Activated CD8-positive, alpha-beta memory T cell treated with anti-CD3 and anti-CD28 coated beads for 4 hours (primary cell): ENCODE measurements at places on chromosomes 7 and 10.

DNA sequence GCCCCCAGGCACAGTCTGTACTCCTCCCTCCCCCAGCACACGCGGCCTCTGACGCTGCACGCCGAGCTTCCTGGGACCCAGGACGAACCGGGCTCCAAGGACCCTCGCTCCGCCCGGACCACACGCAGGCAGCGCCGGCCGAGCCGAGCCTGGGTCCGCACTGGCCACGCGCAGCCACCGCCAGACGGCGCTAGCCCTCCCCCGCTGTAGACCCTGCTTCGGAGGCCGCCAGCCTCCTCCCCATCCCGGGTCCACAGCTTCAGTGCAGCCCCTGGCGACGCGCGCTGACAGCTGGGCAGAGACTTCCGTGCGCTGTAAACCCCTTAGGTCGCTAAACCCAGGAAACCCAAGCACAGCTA is 936 bp upstream of the TCERG1L start:
- no peak for DNase-seq

- no peak for DNase-seq
These were observed 40.1 kb downstream of the PALD1 start for GRCh38 chr10:70518695-70519094.

DNA sequence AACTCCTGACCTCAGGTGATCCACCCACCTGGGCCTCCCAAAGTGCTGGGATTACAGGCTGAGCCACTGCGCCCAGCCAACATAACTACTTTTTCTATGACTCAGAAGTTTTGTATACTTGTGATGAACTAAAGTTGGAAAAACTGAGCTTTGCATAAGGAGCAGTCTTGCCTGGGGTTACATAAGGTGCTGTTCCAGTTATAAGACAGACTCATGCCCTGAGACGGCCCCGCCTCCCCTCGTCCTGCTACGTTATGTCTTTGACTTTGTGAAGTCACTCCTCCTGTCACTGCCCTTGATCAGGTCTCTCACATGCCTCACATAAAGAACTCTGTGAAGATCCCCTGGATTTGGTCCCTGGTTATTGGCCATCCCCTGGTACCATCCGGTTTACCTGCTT is 40.4 kb upstream of the OPN4 start:
- DNase-seq: no peak

GRCh38 chr10:48913674-48914073 is 26.0 kb downstream of the LRRC18 start:
- no peak for DNase-seq

DNA sequence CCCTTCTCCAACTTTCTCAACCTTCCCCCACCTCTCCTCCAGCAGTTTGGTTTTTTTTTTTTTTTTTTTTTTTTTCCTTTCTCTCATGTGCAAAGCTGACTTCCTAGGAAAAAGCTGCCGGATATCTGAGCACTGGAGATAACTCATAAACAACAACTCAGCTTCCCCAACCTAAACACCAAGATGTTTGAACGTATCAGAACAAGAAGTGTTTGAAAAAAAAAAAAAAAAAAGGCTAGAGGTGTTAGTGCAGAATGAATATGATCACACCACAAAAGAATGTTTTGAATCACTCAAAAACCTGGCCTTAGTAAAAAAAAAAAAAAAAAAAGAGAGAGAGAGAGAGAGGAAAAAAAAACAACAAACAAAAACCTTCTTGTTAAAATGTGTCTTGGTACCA is 11.2 kb downstream of the GATA3 start:
- no peak for DNase-seq

GRCh38 chr7:57177856-57178767 is 45.9 kb upstream of the ZNF479 start:
- no peak for DNase-seq

GRCh38 chr10:71782221-71782916 is 9.0 kb upstream of the VSIR start:
- DNase-seq: no peak

GRCh38 chr10:55628260-55628701 is 732.8 kb downstream of the ZWINT start:
- DNase-seq: no peak

DNA sequence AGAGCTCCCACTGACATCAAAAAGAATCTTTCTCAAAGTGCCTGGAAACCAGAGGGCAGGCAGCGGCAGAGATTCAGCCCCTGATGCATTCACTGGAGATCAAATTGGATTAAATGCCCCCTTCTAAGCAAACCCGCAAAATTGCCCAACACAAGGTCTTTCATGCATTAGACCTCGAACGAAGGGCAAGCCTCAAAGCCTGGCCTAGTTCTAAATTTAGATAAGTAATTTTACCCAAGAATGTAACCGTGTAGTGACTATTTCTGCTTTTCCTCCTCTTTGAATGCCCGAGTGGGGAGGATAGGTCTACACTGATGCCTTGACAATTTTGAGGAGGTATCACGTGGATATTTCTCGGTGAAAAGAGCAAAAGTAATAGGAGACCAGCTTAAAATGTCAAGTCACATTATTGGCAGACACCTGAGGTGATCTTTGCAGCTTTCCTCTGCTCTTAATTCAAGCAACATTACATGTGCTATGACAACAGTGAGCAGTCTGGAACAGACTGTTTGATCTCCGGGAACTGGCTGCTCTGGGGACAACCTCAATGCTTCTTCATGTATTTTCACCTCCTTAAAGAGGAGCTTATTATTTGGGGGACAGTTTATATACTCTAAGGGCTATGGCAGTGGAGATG is 1263.5 kb upstream of the AUTS2 start:
- no peak for DNase-seq

- DNase-seq: no peak
These were observed 17.5 kb downstream of the ARID5B start for GRCh38 chr10:61918989-61919388.

DNA sequence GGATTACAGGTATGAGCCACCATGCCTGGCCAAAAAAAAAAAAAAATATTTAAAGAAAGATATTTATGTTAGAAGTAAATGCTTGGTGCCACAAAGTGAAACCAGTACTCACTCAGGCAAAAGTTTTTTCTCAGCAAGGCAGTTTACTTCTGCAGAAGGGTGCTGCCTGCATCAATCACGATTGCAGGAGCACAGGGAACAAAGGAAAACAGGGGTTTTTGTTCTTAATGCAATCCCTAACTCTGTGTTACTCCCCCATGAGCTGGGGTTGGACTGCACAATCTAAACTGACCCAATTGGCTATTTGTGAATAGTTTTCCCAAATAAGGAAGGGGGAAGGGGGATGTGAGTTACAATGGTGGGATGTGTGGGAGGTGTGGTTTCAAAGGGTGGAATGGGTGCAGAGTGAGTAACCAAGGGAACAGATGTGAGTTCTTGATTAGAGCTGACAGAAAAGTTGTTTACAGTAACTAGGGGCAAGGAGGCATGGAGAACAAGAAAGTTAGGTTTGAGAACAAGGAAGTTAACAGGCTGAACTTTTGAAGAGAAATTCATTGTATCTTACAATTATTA is 255.4 kb downstream of the TYW1 start:
- no peak for DNase-seq

- no peak for DNase-seq
These were observed 198.1 kb downstream of the AUTS2 start for GRCh38 chr7:69796416-69796815.

DNA sequence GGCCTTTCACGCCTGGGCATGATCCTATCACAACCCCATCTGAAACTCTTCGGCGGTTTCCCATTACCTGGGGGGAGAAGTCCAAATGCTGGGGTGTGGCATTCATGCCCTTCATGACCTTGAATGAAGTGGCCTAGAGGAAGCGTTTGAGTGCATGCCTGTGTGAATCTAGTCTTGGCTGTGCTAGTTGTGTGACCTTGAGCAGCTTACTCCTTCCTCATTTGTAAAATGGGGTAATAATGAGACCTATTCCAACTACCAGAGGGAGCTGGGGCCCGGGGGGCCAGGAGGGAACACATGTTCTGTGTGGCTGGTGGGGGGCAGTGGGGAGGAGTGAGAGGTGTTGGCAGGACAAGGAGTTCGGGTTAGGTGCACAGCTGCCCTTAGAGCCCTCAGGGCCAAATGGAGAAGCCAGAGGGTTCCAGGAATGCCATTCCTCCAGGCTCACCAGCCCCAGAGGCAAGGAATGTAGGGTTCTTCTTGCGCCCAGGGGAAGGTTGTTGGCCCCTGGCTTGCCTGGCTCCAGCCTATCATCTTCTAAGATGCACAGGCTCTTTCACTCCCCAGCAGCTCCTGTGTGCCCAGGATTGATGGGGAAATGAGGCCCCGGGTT is 21.3 kb upstream of the TBRG4 start:
- no peak for DNase-seq

GRCh38 chr10:30645340-30645827 is 15.8 kb upstream of the LYZL2 start:
- DNase-seq: no peak

GRCh38 chr10:27816320-27816719 is 70.7 kb upstream of the MKX start:
- DNase-seq: no peak

GRCh38 chr10:73908853-73909539 is 1.9 kb upstream of the PLAU start:
- DNase-seq: peak; percentile 60

- DNase-seq: no peak
These were observed 138.8 kb downstream of the ADCYAP1R1 start for GRCh38 chr7:31190906-31191305.

DNA sequence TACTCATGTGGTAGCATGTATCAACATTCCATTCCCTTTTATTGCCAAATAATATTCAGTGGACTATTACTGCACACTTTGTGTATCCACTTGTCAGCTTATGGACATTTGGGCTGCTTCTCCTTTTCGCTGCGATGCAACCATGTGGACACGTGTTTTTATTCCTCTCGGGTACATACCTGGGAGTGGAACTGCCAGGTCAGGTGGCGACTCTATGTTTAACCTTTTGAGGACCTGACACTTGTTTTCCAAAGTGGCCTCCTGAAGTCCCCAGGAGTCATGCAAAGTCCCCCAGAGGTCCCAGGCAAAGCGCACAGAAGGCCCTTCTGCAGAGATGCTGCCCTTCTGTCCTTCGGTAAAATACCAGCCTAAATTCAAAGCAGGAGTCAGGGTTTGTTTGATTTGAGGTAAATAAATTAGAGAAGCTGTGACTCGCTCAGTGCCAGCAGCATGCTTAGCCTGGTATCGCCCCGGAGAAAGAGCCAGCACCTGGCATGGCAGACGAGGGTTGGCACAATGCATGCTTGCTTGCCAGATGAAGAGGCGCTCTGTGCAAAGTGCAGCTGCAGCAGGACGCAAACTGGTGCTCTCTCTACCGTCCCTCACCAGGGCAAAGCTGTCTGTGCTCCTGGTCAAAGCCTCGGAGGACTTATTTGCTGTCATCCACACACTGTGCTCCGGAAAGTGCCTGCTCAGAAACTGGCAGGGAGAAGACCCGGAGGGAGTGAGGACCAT is 37.8 kb downstream of the HIPK2 start:
- DNase-seq: no peak

DNA sequence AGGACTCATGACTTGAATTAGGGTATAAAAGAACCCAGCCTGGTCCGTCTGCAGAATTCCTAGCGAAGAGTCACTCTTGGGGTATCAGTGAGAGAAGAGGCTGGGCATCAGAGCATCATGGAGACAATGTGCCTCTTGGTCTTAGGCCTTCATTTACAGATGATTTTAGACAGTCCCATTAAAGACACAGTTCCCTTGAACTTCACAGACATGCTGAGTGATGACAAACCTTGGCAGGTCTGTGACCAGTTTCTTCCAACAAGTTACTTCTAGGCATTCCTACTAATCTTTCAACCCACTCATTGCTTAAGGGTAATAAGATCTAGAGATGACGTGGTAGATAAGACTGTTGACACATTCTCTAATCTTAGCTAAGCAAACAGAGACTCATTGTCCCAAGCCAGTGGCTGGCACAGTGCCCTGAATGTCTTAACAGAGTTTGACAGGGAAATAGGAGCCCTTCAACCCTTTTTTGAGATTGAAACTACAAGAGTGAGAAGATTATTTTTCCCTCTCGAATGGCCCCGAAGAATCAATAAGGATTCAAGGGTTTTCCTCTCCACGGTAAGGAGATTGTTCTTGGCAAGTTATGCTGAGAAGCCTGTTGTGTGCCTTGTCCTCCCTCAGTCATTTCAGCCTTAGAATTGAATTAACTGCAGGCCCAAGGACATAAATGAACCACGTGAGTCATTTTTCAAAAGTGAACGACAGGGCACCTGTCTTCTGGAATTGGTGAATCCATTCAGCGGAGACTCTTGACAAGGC is 281.1 kb downstream of the CCDC3 start:
- DNase-seq: no peak

- DNase-seq: no peak
These were observed 243.9 kb downstream of the REEP3 start for GRCh38 chr10:63765126-63765525.

- DNase-seq: no peak
These were observed 80.7 kb downstream of the SLC37A3 start for GRCh38 chr7:140317597-140317996.

- DNase-seq: no peak
These were observed 185.0 kb downstream of the ZNF438 start for GRCh38 chr10:30846710-30847109.

- DNase-seq: no peak
These were observed 56.2 kb upstream of the ZMIZ1 start for GRCh38 chr10:79012567-79012966.

DNA sequence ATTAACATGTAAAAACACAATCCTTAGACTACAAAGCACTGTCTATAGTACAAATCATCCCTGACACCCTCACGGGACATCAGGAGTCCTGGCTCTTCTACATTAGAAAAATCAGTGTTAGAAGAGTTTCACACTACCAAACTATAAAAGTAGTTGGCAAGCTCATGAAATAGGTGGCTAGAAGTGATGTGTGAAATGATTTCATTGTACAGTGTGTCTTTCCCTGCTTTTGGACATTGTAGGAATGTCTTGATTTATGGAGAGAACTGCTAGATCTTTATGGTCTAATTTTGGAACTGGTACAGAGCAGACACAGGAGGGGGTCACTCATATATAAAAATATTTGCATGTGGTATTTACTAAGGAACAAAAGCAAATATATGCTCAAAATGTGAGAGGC is 33.2 kb downstream of the SEMA3A start:
- no peak for DNase-seq

GRCh38 chr10:26987851-26988250 is 112.4 kb downstream of the ANKRD26 start:
- no peak for DNase-seq

GRCh38 chr10:97543025-97543546 is 29.5 kb upstream of the ANKRD2 start:
- DNase-seq: peak; percentile 10

GRCh38 chr7:111561654-111561903 is 713 bp downstream of the IMMP2L start:
- DNase-seq: no peak
